ENCODE measurements at places on chromosomes 4 and X.

GRCh38 chr4:36374836-36375511 lies 93.6 kb downstream of the DTHD1 start:
- DNase-seq, result no peak

DNA sequence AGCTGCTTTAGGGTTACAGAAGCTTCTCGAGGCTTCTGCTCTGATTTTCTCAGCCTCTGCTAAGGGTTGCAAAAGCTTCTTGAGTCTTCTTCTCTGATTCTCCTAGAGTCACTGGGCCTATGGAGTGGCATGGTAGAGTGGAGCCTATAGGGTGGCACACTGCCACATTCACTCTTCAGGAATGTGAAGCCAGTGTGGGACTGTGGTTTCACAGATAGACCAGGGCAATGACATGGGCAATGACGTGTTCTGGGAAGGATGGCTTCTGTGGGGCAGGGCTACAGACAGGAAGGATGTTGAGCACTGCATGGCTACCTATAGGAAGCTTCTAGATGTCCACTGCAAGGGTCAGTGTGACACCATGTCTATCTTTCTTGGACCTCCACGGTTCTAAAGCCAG lies 11.0 kb upstream of the MAMLD1 start:
- DNase-seq, result no peak

DNA sequence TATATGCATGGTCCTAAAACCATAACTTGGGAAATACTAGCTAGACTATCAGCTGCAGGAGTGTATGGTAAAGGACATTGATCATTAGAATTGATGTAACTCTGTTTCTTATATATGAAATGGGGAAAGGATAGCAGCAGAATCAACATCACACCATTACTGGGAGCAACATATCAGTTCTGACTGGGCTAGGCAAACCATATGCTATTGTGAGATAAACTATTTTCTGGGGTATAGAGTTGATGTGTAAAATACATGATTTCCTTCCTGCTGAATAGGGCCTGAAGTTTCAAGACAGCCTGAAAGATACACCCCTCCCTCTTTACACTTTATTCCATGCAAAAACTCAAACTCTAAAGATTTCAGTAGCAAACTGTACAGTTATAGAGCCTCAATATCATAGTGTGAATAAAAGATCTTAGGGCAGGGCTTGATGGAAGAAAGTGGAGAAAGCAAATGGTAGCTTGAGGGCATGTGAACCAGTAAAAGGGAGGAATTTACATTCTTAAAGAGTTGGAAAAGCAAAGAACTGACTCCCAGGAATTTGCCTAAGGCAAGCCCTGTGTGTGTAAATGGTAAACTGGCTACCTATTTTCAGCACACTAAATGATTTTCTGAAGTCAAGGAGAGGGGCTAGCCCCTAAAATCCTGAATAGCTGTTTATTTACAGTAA lies 404.1 kb downstream of the MAPK10 start:
- no peak for DNase-seq

GRCh38 chrX:44675362-44676024 lies 132.8 kb upstream of the FUNDC1 start:
- DNase-seq, result peak; percentile 95

DNA sequence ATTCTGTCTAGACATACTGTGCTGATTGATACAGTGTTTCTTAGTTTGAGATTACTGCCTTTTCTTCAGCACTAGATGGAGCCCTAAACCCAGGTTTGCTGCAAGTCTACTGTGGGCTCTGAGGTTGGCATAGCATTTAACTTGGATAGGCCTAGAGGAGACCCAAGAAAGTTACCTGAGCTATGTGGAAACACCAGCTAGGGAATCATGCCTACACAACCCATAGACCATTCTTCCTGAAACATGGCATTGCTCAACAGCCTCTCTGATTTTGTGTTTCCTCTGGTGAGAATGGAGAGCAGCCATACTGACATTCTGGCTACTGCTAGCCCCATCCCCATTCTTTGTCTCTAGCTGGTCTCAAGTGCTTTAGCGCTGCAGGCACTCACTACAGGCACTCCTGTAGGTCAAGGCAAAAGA lies 287.7 kb upstream of the PCDH18 start:
- DNase-seq, result peak; percentile 46

- no peak for DNase-seq
Observed at GRCh38 chrX:20654596-20655106, 387.9 kb upstream of the RPS6KA3 start.

GRCh38 chrX:73977542-73978169 lies 326.3 kb upstream of the ZCCHC13 start:
- DNase-seq, result no peak

DNA sequence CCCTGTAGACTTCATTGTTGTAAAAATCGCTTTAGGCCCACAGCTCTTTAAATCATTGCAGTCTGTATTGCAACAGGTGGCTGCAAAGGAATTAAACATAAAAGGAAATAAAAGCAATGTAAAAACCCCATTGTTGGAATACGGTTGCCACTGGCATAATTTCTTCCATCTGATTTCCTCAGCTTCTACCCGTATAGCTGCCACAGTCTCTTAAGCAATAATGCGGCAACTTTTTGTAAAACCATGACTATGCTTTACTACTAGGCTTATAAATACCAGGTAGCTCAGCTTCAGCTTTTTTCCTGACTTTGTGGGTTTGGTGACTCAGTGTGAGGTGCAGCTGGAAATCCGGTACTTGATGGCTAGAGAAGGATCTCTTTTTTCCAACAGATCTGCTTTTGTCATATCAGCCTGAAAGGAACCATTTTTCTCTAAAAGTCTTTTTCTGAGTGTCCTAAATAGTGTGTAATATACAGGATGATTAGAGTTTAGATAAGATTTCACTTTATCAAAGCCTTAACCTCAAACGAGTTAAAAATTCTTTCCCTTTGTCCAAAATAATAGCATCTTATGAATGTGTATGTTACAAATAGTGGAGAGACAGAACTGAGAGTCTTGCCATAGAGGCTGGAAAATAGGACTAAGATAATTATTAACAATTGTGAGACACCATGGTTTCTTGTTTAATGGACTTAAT lies 268.0 kb downstream of the ADGRL3 start:
- no peak for DNase-seq

DNA sequence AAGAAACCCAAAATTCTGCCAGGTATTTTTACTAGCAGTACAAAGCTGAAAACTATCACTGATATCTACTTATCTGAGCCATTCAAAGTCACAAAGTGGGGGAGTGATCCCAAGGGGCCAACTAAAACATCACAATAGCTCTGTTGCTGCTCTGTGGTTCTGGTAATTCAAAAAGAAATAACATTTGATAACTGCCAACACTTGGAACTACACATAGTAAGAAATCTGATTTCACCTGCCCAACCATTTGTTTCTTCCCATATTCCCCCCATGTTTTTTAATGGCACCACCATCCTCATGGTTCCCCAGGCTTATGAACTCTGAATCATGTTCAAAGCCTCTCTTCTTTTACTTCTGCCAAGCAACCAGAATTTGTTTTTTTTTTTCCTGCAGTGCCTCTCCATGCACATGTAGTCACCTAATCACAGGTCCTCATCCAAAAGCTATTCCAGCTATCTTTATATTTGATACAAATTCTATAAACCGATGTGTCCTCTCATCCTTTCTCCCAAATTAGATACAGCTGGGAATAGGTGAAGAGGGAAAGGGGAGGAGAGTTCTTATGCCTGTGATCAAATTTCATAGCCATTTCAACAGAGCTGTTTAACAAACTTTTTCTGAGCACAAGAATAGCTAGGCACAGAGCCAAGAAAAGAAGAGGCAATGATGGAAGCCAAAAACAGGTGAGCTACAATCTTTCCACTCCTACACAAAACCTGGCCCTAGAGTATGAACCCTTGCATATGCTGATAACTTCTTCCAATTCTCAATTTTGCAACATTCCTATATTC lies 7.7 kb downstream of the AMMECR1 start:
- no peak for DNase-seq

- no peak for DNase-seq
Observed at GRCh38 chr4:183392377-183392776, 52.1 kb upstream of the CDKN2AIP start.

DNA sequence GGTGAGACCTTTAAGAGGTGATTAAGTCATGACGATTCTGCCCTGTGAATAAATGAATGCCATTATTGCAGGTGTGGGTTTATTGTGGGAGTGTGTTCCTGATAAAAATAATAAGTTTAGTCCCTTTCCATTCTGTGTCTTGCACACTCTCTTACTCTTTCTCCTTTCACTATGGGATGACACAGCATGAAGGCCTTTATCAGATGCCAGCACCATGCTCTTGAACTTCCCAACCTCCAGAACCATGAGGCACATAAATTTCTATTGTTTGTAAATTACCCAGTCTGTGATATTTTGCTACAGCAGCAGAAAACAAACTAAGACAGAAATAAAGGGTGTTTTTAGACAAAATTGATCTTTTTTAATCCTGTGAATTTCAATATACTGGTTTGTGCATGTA lies 10.5 kb downstream of the SFRP2 start:
- DNase-seq, result no peak

- DNase-seq, result no peak
Observed at GRCh38 chrX:118115953-118116712, 477 bp downstream of the KLHL13 start.

DNA sequence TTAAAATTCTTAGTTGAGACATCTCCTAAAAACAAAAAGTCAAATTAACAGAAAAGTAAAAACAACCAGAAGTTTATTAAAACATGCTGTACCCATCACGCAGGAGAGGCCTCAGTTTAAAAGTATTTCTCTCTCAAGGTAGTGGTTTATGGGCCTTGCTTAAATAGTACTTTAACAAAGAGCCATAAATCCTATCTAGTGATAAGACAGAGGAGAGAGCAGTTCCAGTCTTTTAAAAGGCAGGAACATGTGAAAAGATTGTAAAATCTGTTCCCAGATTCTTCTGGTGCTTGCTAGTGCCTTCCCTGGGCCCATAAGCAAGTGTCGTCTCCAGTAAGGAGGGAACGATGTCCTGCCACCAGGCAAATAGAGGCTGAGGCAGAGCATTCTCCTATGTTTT lies 476.3 kb upstream of the ADGRL3 start:
- no peak for DNase-seq

DNA sequence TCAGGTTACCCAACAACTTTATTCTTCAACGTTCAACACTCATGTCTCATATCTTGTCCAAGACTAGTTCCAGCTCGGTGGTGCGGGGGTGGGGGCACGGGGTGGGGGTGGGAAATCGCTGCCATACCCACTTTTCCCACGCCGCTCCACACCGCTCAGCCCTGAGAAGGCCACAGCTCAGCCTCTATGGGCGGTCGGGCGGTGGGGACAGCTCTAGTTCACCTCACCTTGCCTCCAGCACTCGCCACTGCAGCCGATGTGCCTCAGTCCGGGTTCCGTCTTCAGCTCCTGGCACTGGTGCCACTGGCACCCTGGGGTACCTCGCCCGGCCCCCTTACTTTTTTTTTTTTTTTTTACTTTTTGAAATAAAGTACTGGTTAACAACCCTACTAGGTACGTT lies 522.2 kb downstream of the PCDH19 start:
- DNase-seq, result no peak

- no peak for DNase-seq
Observed at GRCh38 chrX:55522596-55523276, 33.1 kb upstream of the USP51 start.

GRCh38 chr4:38678078-38678477 lies 14.1 kb downstream of the KLF3 start:
- no peak for DNase-seq

DNA sequence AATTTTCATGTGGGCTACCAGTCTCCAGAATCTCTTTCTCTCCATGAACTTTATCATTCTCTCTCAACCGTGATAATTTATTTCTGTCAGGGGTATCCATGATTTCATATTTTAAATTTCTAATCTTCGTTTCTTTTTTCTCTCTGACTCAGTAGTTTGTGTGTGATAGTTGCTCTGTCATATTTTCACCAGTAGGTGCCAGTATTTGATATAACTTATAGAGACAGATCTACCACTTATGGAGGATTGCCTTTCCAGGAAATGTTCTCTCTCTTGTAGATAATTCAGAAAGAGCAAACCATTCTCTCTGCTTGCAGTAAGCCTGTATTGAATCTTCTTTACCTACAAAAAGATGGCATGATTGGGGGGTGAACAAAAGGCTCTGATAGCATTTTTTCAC lies 79.3 kb upstream of the DYNLT3 start:
- peak; percentile 30 for DNase-seq

DNA sequence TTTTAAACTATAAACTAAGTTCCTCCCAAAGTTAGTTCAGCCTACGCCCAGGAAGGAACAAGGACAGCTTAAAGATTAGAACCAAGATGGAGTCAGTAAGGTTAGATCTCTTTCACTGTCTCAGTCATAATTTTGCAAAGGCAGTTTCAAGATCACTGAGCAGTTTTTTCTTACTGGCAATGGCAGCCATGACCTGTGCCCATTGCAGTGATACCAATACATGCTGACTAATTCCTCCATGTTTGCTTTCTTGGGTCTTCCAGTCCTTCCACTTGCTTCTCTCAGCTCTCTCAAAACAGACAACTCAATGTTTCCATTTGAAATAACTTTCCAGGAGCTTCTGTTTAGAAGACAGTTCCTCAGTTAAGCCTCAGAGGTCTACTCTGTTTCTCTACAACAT lies 79.5 kb downstream of the PCDH18 start:
- no peak for DNase-seq

DNA sequence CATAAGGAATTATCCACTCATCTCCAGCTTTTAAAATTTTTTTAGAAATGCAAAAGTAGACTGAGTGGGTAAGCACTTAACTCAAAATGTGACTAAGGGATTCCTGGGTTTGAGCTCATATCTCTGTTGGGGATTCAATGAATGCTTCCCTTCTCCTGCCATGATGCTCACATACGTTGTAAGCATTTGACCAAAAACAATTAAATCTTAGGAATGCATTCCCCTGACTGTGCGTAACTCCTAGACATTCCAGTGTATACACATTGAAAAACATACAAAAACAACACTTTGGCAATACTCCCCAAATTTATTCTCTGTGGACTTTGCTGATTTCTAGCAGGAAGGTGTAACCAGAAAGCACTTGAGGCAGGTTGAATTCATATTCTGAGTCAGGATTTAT lies 29.8 kb downstream of the SPANXA2 start:
- DNase-seq, result no peak

GRCh38 chr4:125992891-125993290 lies 678.1 kb downstream of the FAT4 start:
- DNase-seq, result no peak

DNA sequence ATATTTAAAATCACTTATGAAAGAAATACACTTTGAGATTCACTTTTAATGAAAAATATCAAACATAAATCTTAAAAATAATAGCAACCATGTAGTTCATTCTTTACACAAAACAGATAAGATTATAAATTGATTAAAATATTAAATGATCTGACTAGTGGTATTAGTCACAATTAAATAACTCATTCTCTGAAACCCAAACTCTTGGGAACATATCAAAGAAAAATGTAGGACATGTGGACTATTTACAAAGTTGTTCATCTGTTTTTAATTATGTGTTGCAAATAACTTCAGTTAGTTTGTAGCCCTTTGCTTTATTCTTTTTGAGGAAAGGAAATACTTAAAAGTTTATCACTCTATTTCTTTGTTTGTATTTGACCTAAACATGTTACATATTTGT lies 9.5 kb upstream of the GUCY1A1 start:
- no peak for DNase-seq

GRCh38 chr4:170497112-170497511 lies 407.4 kb upstream of the AADAT start:
- DNase-seq, result no peak

All from NCI-H446 treated with DMSO at 0.1 percent for 48 hours (cell line).